ENCODE measurements at places on chromosomes 5 and 9.

GRCh38 chr5:81239613-81240012, 6.5 kb downstream of the CKMT2 start:
- DNase-seq, result no peak

DNA sequence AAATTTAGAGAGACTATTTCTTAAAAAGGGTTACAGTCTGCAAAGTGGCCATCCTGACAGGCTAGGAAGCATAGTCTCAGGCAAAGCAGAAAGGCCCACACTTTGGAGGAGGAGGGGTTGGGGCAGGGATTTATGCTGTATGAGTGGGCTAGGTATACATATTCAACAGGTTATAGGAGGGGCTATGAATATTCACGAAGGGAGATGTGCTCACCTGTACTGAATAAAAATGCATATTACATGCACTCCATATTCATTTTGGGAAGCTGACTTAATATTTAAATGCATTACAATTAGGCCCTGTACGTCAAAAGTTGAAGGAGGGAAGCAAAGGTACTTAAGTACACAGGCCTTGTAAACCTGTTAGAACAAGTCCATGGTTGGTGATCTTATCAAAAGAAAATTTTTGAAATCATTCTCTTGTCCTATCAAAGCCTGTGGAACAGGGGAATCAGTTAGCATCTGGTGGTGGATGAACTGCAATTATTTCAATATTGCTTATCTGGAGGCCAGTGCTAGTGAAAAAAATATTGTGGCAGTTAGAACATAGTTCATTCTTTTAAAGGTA, 1.6 kb downstream of the CENPP start:
- DNase-seq, result no peak

DNA sequence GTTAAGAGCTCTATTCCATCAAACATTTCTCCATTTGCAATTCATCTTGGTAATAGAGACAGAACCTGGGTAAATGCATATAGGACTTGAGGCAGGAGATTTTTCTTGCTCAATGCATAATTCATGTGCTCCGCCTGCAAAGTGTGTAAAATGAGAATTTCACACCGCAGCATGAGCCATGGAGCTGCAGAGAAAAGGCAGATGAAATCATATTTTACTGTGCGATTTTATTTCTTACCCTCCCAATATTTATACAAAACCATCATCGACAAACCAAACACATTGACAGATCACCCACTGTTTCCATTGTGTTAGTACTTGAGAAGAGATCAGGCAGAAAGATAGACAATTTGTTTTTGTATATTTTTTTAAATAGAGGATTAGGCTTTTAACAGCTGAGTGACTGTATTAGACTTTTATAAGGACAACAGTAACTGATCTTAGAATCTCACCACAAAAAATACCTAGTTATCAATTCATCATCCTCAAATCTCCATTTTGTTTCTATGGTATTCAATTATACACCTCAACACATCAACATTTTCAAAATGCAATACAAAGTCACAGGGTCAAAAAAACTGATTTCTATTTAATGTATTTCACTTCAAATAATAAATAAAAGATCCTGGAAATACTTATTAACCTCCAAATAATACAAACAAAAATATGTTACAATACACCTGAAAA, 191.1 kb downstream of the AP3B1 start:
- DNase-seq, result no peak

DNA sequence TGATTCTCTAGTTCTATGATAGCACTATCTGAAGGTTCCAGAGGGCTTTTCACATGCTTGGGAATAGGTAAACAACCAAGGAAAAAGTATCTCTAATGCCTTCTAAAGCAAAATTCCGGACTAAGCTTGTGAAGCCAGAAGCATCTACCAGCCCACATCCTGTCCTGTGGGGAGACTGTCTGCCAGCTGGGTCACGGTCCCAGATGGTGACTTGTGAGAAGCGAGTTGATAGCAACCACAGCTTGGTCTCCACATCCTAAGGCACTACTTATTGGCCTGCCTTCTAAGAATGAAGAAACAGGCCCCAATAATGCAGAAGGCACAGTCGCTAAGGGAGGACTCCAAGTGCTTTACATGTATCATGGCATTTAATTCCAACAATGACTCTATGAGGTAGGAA, 184.1 kb upstream of the ADRA1B start:
- no peak for DNase-seq

- DNase-seq, result no peak
These were observed 141.7 kb downstream of the HTR1A start for GRCh38 chr5:63820577-63820976.

DNA sequence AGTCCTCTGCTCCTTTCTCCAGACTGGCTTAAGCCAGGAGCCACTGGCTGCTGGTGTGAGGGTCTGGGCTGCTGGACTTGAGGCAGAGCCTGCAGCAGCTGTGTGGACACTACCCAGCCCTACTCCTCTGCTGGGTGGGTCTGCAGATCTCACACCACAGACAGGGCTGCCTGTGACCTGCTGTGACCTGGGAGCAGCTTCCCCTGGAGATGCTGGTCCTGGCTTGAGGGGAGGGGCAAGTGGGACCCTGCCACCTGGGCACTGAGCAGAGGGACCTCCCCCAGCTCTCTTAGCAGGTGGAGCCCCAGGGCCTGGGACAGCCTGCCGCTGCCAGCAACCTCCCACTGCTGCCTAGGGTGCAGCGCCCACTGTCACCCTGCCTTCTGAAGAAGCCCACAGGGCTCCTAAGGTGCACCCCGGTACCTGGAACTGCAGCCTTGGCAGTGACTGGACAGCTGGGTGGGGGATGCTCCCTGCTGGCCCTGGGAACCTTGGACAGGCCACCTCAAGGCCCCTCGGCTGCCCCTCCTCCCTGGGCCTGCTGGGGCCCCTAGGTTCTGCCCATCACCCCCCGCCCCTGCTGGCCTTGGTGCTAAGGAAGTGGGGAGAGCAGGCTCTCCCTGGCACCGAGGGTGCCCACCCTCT, 9.1 kb downstream of the CACFD1 start:
- DNase-seq, result no peak

DNA sequence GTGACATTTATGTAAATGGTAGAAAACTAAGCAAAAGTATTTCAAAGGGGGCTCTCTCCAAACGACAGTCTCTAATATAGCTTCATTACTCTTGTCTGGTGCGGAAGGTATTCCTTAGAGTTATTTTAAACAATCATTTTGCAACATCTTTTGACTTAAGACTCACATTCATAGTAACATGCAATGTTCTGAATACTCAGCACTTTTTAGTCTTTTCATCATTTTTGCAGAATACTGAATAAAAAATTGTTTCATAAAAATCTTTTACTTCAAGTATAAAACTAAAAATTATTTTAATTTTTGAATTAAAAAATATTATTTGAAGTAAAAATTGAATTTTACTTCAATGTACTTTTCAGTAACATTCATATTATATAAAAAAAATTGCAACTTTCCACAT, 321.1 kb downstream of the PLK2 start:
- no peak for DNase-seq

- no peak for DNase-seq
These were observed 402.7 kb downstream of the SPOCK1 start for GRCh38 chr5:137096149-137097103.

GRCh38 chr5:141223112-141223783, at the start of gene PCDHB14:
TSS of gene PCDHB14 (plus strand) at chr5:141223343. CDS start at chr5:141223506, 163 bp downstream.
- no peak for DNase-seq

GRCh38 chr5:34652466-34652865, 3.7 kb upstream of the RAI14 start:
- no peak for DNase-seq

GRCh38 chr5:132497488-132497997, 7.0 kb upstream of the IRF1 start:
- no peak for DNase-seq

- no peak for DNase-seq
These were observed 21.8 kb upstream of the ANKH start for GRCh38 chr5:14893381-14893780.

- no peak for DNase-seq
These were observed 91.1 kb downstream of the PRDM6 start for GRCh38 chr5:123180178-123180577.

GRCh38 chr5:574906-575305, 37.2 kb upstream of the CEP72 start:
- no peak for DNase-seq

DNA sequence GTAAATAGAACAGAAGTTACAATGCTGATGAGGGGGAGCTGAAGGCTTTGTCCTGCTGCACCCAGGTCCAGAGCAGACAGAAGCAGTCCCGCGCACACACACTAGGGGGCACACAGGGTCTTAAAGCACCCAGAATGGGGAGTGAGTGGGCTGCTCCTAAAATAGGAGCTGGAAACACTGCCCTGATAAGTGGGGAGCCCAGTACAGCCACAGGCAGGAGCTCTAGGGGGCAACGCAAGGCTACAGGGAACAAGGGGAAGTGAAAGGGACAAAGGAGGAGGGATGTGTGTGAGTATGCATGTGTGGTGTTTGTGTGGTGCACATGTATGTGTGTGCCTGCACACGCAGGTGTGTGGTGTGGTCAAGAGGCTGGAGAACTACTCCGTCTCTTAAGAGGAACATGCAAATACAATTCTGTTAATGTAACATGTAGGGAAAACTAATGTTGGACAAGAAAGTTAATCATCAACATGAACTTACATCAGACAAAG, 191.5 kb downstream of the ROR2 start:
- no peak for DNase-seq

GRCh38 chr5:14414656-14415023, 167.0 kb upstream of the OTULINL start:
- DNase-seq, result no peak

GRCh38 chr9:114034661-114035062, 43.4 kb downstream of the AMBP start:
- DNase-seq, result no peak

DNA sequence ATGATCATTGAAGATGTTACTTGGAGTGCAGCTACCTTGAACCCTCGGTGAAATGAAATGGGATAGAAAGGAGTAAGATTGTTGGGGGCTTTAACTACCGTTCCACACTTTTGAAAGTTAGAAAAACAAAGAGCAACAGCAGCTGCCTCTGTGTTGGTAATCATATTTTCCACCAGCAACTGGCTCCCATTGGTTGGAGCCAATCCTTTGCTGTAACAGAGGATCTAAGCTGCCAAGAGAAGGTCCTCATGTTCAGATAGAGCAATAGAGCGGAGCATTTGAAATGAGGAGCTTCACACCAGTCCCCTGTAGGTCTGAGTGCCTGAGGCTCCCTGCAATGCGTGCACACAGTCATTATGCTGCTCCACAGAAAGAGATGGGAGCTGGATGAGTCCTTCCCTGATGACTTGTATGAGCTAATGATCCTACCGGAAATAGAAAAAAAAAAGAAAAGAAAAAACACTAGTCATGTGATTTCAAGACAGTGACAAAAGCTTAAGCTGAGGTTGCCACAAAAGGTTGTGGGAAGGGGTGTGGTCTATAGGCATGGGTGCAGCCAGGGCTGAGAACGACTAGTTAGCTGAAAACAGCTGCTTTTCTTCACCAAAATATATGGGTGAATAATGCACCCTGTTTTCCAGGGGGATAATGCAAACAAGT, 300.7 kb downstream of the MLLT3 start:
- DNase-seq, result no peak

GRCh38 chr5:150172145-150172544, 5.6 kb downstream of the CDX1 start:
- DNase-seq, result no peak

DNA sequence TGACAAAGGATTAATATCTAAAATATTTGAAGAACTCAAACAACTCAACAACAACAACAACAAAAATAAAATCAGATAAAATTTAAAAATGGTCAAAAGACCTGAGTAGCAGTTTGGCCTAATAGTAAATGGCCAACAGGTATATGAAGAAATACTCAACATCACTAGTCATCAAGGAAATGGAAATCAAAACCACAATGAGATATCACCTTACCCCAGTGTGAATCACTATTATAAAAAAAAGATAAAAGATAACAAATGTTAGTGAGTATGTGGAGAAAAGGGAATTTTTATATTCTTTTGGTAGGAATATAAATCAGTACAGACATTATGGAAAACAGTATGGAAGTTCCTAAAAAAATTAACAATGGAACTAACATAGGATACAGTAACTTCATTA, 247.9 kb upstream of the TRPC7 start:
- DNase-seq, result no peak

- DNase-seq, result no peak
These were observed 10.9 kb downstream of the SHOC1 start for GRCh38 chr9:111783857-111784256.

DNA sequence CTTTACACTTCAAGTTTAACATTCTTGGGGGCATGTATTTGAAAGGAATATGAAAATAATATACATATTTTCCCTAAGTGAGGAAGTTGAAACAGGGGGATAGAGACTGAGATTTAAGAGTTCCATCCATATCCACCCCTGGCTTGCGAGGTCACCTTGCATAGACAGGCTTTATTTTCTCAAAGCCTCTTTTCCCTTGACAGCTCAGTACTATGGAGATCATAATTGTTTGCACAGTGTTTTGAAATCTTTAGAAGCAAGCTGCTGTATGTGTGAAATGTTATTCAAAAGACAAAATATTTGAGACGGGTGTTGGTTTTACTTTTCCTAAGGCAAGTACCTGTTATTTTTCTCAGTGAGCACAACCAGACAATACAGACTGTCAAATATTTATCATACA, 163.1 kb downstream of the LRRC70 start:
- DNase-seq, result no peak

- DNase-seq, result no peak
These were observed 31.5 kb downstream of the SLC22A4 start for GRCh38 chr5:132325691-132326090.

DNA sequence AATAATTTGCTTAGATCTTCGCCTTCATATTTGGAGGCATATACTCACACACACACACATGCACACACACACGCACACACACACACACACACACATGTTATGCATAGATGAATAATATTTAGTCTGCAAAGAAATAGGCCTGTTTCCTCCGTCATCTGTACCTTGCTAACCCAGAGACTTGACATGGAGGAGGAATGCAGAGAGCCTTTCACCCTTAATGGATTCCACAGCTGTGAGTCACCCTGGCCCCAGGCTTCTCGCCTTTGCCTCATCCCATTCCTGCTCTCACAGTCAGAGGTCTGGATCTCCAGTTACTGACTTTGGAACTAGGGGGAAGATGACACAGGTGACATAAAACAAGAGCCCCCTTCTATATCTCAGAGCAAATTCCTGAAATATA, 29.7 kb downstream of the ZNF462 start:
- DNase-seq, result no peak

- no peak for DNase-seq
These were observed 82.0 kb upstream of the ORM1 start for GRCh38 chr9:114240647-114241558.

DNA sequence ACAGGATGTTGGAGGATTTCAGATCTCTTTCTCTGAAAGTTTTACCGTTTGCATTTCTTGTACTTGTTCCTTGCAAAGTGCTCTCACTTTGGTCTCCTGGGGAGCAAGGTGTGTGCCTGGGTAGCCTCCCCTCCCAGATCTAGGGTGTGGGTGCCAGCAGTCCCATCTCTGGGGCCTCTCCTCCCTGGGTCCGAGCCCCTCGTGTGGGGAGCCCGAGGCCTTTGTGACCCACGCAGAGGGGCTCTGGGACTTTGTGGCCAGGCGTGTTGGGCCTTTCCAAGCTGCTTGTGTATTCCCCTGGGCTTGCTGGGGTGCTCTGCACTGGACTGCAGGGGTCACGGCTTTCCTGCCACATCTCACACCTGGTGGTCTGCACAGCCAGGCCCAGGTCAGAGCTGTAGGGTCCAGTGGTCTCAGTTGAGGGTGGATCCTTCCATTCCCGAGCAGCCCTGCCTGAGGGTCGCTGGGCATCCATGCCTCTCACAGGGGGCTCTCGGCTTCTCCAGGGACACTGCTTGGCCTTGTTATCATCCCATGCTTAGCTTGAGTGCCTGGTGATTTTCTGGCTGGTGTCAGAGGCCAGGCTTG, 96.3 kb downstream of the CACNA1B start:
- no peak for DNase-seq
